ENCODE measurements at places on chromosomes 1 and 21.

- no peak for DNase-seq
Measured at GRCh38 chr1:13759072-13759471, 59.1 kb downstream of the PRDM2 start.

GRCh38 chr1:248812736-248813425 lies 12.8 kb downstream of the SH3BP5L start:
- DNase-seq, result no peak

DNA sequence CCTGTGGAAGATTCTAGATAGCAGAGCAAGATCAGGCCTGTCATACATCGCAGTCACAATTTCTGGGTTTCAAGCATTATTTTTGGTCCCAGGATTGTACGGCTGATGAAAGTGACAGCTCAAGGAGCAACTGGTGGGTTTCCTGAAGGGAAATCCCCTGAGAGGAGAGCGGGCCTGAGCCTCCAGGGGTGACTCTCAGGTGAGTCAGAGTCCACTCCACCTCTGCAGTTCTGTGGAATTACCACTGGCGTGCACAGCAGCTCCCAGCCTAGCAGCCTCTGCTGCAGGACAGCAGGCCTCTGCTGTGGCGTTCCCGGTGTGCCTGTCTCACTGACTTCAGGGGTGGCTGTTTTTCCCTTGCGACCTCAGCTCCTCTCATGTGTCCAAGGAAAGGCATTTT lies 24.4 kb downstream of the SLC66A1 start:
- DNase-seq, result peak; percentile 79

- DNase-seq, result no peak
Measured at GRCh38 chr1:10717296-10718082, 79.0 kb downstream of the CASZ1 start.

- no peak for DNase-seq
Measured at GRCh38 chr1:16178596-16179497, 23.0 kb upstream of the EPHA2 start.

Data from activated CD4-positive, alpha-beta T cell treated with anti-CD3 and anti-CD28 coated beads for 36 hours (primary cell).